ENCODE measurements at places on chromosomes 11 and 22.

GRCh38 chr11:130126516-130126915 is 33.1 kb upstream of the ST14 start:
- no peak for DNase-seq

GRCh38 chr11:2213384-2213842 is 41.8 kb upstream of the TH start:
- DNase-seq = no peak

DNA sequence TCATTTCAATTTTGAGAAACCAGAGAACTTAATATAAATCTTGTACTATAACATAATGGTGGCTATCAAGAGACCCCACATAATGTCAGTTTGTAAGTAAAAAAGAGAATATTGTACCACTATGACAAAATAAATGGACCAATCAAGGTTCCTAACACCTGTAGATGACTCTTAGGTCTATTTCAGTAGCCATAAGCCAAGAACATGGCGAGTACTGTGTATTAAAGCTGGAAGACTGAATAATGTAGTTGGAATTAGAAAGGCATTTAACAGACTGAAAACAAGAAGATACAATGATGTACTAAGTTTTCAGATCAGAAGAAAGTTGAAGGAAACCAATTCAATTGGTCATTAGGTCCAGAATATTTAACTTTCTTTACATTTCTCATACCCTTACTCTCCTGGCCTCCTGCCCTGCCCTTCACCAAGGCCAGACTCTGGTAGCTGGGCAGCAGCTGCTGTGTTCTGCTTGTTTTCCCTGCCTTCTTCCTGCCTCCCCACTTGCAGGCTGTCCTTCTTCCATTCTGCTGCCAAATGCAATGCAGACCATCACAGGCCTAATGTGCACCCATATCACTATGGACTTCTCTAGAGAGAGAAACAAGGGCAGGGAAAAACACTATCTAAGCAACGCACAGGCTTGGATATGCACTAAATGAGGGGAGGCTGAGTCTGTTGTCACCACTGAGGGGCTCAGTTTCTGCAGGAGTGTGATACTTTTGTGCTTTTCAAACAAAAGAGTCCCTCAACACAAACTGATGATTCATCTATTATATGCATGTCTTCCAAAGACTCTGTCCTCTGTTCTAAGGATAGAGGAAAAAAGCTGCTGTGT is 60.1 kb downstream of the RAB30 start:
- no peak for DNase-seq

DNA sequence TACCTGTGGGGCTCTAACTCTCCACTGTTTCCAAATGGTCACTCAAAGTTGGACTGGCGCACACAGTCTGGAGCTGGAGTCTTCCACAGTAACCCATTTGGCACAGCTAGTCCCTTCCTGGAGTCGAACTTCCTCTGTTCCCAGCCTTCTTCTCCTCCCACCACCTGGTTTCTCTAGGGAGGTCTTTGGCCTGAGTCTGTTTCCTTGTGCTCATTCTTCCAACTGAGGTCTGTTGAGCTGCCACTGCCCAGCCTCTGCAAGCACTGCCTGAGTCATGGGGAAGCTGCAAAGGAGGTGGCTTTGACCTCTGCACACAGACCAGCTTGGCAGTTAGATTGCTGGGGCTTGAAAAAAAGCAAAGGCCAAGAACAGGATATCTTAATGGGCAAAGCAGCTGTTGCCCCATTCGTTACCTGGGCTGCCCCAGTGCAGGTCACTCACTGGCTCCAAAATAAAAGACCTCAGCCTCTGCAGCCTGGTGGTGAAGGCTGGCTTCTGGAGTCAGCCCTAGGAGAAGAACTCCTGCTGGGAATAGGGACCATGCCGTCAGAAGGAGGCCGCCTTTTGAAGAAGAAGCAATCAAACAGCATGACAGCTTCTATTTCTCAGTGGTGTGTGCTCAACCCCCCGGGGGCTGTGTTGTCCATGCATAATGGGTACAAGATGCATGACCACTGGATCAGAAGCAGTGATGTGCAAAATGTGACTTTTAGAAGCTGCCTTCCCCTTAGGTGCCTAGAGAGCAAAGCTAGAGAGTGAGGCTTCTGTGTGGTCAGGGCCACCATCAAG is 3.0 kb downstream of the ADAMTS15 start:
- no peak for DNase-seq

DNA sequence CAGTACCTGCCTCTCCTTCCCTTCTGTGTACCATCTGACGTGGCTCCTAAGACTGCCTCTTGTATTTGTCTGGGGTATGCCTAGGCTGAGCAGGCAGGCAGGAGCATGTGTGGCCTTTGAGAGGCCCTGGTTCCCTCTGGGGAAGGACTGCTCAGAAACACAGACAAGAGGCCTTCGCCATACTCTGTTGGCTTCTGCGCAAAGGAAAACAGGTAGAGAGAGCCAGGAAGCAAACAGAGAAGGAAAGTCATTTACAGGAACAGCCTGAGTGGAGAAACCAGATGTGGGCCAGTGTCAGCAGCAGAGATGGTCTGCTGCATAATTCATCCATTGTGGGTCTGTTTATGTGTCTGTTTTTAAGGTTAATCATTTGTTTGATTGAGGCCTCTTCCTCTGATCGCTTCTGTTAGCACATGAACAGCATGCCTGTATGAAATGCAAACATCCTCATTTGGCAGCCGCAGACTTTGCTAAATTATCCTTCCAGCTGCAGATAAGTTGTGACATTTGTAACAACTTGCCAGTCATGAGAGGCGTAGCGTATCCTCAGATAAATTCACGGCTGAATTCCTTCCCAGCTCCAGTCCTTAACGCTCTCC is 119.4 kb downstream of the GALNT18 start:
- DNase-seq = no peak

DNA sequence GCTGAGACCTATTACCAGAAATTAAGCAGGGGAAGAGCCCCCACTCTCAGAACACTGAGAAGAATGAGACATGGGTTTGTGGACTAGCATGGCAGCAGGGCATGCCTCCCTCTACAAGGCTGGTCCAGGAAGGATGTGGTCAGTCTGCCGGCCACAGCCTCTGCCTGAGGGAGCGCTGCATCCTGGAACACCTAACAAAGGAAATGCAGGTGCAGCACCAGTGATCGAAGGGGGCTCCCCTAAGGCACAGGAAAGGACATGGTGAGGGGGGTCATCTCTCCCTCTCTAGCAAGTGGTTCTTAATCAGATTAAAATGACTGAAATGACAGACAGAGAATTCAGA is 40.6 kb upstream of the ARL14EP start:
- DNase-seq = no peak

GRCh38 chr22:20610243-20610686 is 102.9 kb downstream of the MED15 start:
- DNase-seq = no peak

DNA sequence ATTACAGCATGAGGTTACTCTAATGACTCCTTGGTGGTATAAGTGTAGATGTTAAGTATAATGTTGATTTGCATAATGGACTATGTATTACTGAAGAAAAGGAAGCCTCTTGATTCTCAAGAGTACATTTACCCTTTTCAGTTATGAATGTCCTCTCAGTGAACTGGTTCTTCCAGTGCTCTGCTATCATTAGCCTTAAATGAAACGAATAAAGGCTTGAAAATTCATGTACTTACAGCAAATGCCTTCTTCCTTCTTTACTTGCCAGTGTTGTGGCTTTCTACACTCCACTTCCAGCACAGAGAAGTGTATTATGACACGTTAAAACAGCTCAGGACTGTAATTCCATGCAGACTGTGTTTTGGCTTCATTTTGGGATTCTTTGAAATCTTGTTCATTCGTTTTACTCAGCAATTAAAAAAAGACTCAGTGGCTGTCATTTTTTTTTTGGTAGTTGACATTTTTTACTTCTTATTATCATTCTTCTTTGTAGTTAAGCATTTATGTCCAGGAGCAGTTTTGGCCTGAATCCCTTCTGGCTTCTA is 96.9 kb downstream of the MTMR3 start:
- DNase-seq = no peak

- no peak for DNase-seq
Observed at GRCh38 chr11:26150031-26150430, 181.9 kb upstream of the ANO3 start.

- no peak for DNase-seq
Observed at GRCh38 chr11:88814076-88814475, 251.7 kb downstream of the GRM5 start.

DNA sequence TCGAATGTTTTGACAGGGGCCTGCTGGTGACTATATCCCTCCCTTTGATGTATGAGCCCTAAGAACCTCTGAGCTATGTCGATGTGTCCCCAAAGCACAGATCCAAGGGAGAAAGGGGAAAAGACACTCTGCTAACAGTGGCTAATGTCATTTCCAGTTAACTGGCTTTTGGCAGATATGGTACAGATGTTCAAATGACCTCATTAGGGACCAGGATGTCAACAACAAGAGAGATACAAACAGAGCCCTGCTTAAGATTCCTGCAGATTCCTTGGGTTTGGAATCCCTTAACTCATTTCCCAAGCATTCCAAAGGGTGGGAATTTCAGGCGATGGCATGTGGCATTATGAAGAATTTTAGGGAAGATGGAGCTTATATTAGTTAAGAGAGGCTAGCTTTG is 517.3 kb downstream of the SOX6 start:
- no peak for DNase-seq

GRCh38 chr11:117980280-117980679 is 5.9 kb upstream of the IL10RA start:
- no peak for DNase-seq

GRCh38 chr11:48242501-48242900 is 2.4 kb upstream of the OR4X2 start:
- no peak for DNase-seq

GRCh38 chr11:44627165-44627789 is 61.8 kb downstream of the CD82 start:
- DNase-seq = no peak

DNA sequence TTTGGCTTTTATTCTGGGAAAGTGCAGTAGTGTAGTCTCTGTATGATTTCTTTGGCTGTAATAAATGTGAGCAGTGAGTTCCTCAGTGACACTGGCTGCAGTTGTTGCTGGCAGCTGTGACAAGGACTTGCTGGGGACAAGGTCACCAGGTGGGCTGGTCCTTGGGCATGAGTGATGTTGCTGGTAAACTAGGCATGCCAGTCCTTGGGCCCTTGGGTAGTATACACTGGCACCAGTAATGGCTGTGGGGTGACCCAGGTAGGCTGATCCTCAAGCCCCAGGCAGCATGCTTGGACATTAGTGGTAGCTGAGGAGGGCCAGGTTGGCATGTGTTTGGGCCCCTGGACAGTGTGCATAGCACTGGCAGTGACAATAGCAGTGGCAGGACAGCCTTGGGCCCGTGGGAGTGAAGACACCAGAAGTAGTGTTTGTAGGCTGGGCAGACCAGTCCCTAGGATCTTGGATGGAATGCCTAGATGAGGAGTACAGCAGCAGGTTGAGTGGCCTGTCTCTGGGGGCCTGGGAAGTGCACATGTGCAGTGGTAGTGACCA is 164.3 kb downstream of the GUCY1A2 start:
- no peak for DNase-seq

- DNase-seq = no peak
Observed at GRCh38 chr11:66004186-66004585, 1.9 kb downstream of the BANF1 start.

DNA sequence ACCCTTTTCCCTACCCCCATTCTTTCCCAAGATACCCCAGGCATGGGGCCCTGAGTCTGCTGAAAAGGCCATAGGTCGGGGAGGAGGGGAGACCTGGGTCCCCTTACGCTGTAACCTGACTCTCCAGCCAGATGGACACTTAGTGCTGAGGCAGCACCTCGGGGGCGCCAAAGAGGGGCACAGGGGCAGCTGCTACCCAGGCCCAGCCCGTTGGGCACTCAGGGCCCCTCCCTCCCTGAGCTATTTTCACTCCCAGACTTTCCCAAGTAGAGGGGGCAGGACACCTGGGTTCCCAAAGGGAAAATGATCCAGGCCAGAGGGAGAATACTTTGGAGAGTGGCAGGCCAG is 933 bp downstream of the ACTN3 start:
- no peak for DNase-seq

- no peak for DNase-seq
Observed at GRCh38 chr11:87296627-87297026, 258.9 kb downstream of the TMEM135 start.

DNA sequence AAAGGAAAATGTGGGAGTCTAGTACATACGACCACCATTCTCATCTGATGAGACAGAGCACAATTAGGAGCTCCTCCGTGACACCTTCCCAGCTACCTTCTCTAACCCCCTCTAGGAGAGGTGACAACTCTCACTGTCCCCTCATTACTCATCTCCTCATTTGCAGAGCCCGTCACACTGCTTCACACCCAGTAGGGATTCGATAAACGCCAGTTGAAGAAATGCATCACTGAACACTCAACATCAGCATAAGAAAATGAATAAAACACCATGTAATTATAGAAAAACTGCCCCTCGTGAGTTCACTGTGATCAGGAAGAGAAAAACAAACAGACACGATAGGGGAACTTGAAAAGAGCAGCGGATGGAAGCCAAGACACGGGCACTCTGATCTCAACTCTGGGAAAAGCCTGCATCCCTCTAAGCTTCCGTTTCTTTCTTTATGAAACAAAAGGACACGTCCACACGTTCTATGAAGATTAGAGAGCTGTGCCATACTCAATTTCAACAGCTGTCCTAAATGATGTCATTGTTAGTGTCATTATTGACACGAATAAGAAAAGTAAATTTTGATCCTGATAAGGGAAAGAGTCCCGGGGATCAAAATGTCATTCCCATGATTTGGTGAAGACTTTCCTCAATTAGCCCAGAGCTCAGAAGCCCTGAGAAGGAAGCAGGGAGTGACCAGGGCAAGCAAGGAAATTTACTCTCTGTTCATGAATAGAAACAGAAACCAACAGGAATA is 356.9 kb downstream of the LARGE1 start:
- DNase-seq = no peak

DNA sequence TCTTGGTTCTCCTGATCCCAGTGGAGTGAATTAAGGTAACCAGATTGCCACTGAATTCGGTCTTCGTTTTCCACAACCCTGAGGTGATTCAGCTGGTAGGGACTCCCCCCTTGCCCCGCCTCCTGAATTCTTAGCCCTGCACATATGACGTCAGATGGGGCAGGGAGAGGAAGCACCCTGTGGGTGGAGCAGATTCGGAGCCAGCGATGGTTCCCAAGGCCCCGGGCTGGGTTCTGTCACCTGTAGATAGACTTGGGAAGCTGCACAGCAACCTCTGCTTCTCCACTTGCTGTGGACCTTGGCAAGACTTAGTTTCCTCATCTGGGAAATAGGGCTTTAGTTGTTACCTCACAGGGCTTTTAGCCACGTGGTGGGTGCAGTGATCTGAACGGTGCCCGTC is 67.8 kb downstream of the CTTN start:
- no peak for DNase-seq

DNA sequence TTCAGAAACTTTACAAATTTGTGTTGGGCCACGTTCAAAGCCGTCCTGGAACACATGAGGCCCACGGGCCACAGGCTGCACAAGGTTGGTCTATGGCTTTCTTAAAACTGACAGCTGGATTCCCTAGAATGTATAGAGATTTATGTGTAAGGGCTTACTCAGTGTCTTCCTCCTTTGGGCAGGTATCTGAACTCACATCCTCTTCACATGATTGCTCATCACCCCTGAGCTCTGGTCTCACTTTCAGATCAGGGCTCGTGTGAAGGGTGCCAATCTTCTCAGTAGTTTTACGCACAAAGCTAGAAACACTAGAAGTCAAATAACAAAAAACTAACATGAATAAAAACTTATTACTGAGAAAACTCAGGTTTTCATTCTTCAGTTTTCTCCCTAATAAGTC is 27.1 kb downstream of the HPS5 start:
- DNase-seq = no peak

GRCh38 chr11:75571625-75572024 is 9.6 kb downstream of the SERPINH1 start:
- no peak for DNase-seq

Data from activated CD4-positive, alpha-beta T cell treated with anti-CD3 and anti-CD28 coated beads for 4 hours (primary cell).